ENCODE measurements at places on chromosomes 7 and 10.

DNA sequence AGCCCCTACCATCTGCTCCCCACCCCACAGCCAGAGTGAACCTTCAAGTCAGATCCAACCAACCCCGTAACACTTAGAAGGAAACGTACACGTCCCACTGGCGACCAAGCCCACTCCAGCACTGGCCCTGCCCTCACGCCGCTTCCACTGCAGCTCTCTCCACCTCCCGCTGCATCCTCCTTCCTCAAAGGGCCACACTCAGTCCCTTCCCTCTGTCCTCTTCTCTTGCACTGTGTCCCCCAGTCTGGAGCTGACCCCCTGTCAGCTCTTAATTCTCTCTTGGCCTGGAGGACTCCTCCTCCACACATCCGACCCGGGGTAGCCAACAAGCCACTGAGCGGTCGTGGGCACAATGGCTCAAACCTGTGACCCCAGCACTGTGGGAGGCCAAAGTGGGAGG, 85.8 kb downstream of the PROSER2 start:
- DNase-seq, result no peak

- DNase-seq, result peak; percentile 93
These were observed 50.8 kb downstream of the PIK3CG start for GRCh38 chr7:106915873-106916272.

DNA sequence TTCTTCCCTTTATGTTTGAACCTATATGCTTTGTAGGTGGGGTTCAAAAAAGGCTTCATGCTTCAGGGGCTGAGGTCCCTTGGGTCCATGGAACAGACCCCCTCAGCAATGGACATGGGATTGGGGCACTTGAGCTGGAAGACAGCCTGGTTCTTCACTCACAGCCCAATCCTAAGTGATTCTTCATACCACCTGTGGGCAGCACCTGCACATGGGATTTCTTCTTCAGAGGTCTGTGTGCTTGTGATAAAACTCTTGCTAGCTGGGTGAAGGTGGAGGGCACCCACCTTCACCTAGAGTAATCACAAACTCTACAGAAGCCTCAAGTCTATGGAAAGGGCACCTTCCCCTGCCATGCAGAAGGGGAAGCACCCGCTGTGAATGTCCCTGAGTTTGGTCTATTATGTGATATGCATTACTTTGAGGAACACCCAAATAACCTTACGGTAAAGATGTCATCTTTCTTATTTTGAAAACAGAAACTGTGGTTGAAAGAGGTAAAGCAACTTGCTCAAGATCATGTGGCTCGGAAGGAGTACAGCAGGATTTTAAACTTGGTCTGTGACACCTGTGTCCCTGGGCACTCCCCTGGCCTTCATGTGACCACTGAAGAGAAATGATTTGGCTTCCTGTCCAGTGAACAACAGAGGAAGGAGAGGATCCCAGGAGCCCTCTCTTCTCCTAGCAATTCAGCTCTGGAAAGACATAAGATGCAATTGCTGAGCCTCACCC, 469.5 kb upstream of the ZMIZ1 start:
- no peak for DNase-seq

- no peak for DNase-seq
These were observed 302.7 kb downstream of the GLRX3 start for GRCh38 chr10:130438861-130439260.

DNA sequence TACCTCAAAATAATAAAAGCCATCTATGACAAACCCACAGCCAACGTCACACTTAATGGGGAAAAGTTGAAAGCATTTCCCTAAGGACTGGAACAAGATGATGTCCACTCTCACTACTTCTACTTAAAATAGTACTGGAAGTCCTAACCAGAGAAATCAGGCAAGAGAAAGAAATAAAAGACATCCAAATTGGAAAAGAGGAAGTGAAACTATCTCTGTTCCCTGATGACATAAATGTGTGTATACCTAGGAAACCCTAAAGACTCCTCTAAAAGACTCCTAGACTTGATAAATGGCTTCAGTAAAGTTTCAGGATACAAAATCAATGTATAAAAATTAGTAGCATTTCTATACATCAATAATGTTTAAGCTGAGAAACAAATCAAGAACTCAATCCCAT, 314.1 kb downstream of the WDR37 start:
- DNase-seq, result no peak

DNA sequence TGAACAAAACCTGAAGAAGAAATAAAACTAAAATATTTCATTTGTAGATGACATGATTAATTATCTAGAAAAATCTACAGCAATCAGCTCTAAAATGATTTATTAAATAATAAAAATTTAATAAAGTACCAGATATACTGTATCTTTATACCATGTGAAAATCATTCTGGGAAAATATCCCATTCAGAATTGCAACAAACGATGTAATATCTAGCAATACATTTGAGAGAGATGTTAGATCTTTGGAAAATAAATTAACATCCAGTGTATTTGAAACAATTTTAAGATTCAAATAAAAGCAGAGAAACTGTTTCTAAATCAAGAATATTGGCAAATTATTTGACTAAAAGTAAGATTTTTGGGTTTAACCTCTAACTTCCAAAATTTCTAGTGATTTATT, 62.2 kb downstream of the ZEB1 start:
- no peak for DNase-seq

DNA sequence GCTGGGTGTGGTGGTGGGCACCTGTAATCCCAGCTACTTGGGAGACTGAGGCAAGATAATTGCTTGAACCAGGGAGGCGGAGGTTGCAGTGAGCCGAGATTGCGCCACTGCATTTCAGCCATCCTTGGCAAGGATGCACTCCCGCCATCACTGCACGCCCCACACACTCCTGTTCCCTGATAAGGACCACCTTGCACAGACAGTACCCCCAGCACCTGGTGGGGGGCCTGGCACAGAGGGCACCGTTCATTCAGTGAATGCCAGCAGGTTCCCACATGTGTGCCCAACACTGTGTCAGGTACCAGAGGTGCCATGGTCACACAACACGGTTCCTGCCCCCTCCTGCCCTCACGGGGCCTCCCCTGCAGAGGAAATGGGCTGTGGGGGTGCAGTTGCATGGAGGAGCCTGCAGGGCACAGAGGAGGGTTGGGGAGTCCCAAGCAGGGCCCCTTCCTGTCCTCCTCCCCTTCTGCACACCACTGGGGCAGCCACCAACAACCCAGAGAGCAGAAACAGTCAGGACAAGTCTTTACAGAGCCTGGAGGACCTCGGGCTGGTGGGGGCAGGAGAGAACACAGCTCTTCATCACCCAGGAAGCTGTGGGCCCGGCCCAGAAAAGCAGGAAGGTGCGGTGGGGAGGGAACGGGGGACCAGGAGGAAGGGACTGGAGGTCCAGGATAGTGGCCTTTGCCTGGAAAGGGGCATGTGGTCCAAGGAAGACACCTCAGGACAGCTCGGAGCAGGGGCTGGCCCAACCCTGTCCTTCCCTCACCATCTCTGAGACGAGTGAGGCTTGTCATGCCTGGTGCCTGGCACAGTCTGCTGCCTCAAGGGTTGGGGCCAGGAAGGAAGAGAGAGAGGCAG, 7.1 kb downstream of the CRYGN start:
- DNase-seq, result peak; percentile 87

DNA sequence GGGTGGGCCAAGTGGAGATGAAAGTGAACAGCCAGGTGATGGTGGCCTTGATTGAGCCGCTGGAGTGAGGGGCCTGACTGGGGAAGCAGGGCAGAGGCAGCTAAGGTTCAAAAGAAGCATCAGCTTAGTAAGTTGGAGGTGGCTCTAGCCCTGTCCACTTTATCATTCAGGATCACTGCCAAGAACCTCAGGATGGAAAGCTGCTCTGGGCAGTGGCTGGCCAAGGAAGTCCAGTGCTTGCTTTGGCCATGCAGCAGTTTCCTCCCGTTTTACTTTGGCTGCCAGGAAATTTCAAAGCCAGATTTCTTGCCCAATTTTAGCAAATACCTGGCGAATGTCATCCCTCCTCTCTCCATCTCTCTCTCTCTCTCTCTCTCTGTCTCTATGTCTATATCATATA, 384.9 kb downstream of the PLXNA4 start:
- no peak for DNase-seq

DNA sequence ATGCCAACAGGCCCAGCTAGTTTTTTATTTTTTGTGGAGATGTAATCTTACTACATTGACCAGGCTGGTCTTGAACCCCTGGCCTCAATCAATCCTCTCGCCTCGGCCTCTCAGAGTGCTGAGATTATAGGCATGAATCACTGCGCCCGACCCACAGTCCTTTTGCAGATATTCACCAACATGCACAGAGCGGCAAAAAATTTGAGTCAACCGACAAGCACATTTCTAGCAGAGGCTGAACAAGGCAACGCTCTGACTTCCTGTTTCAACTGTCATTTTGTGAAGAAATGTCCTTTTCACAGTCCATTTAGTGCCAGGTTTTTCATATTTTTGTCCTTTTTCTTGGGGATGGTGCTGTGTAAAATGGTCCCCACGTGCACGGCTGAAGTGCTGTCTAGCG, 71.1 kb upstream of the KAT6B start:
- no peak for DNase-seq

DNA sequence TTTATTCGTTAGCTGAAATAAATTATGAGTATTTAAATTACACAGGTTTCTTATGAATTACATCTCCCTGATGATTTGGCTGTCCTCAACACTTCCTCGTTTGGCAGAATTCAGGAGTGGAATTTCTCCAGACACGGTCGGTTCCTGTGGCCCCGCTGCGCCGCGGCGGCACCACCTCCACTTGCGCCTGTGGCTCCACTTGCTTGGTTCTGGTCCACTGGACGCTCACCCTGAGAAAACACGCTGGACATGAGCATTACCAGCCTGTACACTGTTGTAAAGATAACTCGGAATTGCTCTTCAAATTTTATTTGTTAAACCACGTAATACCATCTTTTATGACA, 85.3 kb downstream of the ZNF33B start:
- no peak for DNase-seq

GRCh38 chr7:29194206-29194593, 375 bp upstream of the CHN2 start:
- DNase-seq, result no peak

- no peak for DNase-seq
These were observed 7.9 kb downstream of the PHTF2 start for GRCh38 chr7:77806425-77806824.

GRCh38 chr10:124321433-124322089, 97.2 kb downstream of the OAT start:
- DNase-seq, result no peak

- DNase-seq, result no peak
These were observed 593.1 kb downstream of the SORCS1 start for GRCh38 chr10:106571192-106571946.

DNA sequence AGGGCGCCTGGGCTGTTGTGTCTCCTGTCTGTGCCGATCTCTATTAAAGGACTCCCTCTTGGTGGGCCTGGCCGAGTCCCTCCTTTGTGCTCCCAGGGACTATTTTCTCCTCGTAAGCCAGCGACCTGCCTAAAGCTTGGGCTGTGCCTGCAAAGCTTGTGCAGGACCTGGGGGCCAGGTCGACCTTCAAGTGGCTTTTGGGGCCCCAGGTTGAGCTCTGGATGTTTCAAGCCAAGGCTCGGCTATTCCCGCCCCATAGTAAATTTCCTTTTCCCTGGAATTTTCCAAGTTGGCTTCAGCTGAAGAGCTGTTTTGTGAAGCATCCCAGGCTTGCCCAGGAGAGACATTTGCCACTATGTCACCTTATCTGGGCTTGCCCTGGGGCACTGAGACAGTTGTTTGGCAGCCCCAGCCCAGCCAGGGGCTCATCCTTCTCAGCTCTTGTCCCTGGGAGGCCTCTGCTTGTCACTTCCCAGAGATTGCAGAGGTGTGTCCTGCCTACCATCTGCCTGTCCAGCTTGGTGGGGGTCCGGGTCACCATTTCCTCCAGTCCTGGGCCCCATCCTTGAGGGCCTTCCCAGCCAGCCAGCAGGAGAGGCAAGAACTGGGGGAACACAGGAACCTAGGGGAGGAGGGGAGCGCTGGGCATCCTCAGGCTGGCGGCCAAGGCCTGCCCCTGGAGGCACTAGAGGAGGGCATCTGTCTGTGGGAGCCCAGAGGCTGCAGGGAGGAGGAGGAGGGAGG, 20.2 kb downstream of the ZMIZ2 start:
- no peak for DNase-seq

GRCh38 chr7:24797270-24797669, 40.0 kb upstream of the GSDME start:
- DNase-seq, result no peak

DNA sequence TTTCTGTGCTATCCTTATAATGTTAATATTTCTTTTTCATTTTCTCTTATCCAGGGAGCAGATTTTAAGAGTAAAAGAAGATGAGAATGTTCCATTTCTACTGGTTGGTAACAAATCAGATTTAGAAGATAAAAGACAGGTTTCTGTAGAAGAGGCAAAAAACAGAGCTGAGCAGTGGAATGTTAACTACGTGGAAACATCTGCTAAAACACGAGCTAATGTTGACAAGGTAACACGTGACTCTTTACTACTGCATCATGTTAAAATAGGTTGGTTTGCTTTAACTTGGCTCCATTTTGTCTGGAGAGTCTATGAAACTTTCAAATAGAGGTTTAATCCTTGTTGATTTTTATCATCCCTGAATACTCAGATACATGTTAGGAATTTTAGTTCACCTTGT, 73.3 kb downstream of the RALA start:
- DNase-seq, result no peak

DNA sequence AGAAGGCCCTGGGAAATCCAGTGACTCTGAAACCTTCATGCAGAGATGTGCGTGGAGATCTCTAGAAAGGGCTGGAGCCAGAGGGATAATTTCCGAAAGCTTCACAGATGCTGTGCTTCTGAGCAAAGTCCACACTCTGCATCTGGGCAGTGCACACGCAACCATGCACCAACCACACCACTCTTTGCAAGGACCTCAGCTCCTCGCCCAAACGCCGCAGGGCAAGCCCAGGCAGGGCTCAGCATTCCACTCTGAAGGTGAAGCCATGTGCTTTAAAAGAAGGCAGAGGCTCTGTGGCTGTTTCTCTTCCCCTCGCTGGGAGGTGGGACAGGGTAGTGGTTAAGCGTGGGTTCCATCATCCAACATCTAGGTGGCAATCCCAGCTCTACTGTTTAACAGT, 48.4 kb downstream of the ASB13 start:
- DNase-seq, result no peak

DNA sequence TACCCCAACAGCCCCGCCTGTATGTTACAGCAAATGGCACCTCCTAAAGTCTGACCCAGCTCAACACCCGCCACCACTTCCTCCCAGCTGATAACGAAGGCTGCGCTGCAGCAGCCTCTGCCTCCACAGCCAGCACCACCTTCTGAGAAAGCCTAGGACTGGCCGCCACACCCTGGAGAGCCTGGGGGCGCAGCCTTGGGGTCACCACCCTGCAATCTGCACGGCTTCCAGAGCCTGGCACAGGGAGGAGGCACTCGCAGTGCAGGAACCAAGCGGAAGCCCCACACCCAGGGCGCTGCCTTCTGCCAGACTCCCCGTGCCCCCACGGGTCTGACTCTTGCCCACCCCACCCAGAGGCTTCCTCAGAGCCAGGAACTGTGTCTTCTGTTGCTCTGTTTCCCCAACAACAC, 112.5 kb downstream of the MAD1L1 start:
- no peak for DNase-seq

DNA sequence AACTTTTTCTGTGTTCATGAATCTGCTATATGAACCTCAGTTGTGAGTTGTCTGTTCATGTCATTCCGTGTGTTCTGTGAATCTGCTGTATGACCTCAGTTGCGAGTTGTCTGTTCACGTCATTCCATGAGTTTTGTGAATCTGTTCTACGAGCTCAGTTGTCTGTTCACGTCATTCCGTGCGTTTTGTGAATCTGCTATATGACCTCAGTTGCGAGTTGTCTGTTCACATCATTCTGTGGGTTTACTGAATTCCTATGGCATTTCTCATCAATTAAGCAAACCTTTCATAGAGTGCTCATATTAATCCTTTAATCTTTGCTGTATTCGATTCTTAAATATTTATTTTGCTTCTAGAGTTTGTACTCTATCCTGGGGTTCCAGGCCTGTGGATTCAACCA, 150.6 kb downstream of the DIP2C start:
- no peak for DNase-seq
